Stimulated activated CD8-positive, alpha-beta memory T cell treated with anti-CD3 and anti-CD28 coated beads, Interleukin-7, amount 100 ng/mL, for 4 hours (primary cell): ENCODE measurements at places on chromosomes 4 and X.

GRCh38 chr4:153713866-153714646 is 30.0 kb downstream of the TLR2 start:
- no peak for DNase-seq

- no peak for DNase-seq
Measured at GRCh38 chr4:155011163-155011780, 197.2 kb upstream of the NPY2R start.

GRCh38 chrX:2719774-2720447 is 28.8 kb downstream of the CD99 start:
- DNase-seq = no peak

- no peak for DNase-seq
Measured at GRCh38 chr4:173538148-173538908, 8.3 kb upstream of the HAND2 start.

GRCh38 chrX:65034292-65034667 is 58.0 kb upstream of the ZC4H2 start:
- DNase-seq = no peak

- no peak for DNase-seq
Measured at GRCh38 chr4:184851200-184851541, 25.4 kb upstream of the ACSL1 start.

GRCh38 chr4:177107288-177107921 is 202.3 kb upstream of the NEIL3 start:
- DNase-seq = no peak

- no peak for DNase-seq
Measured at GRCh38 chr4:185773419-185773818, 38.6 kb downstream of the SORBS2 start.

- no peak for DNase-seq
Measured at GRCh38 chr4:5399790-5400421, 308.5 kb downstream of the EVC2 start.

DNA sequence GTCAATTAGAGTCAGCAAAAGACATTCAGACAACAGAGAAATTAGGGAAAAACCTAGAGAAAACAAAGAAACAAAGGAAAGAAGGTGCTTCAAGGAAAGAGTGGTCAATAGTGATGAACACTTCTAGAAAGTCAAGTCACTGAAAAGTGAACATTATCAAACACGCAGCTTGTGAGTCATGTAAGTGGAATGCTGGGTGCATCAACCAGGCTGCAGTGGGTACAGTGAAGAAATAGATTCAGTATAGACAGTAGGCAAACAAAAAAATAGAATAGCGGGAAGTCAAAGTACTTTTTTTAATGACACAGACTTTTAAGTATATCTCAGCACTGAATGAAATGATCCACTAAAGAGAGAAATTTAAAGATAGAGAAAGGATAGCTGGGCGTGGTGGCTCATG is 245.8 kb downstream of the ARHGAP24 start:
- DNase-seq = no peak

DNA sequence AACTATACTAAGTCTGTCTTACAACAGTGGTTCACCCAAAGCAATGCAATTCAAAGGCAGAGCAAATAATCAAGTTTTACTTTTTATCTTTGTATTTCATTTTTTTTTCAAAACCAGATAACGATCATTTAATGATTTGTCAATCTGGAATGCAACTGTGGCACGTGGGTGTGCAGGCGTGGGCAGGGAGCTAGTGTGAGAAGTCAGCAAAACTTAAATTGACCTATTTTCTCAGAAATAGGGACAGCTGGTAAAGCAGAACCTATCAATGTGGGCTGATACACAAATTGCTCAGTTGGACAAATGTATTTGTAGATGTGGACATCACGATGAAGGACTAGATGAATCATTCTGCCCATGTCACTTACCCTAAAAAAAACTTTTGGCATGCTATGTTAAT is 105.6 kb downstream of the CBLL2 start:
- DNase-seq = no peak

DNA sequence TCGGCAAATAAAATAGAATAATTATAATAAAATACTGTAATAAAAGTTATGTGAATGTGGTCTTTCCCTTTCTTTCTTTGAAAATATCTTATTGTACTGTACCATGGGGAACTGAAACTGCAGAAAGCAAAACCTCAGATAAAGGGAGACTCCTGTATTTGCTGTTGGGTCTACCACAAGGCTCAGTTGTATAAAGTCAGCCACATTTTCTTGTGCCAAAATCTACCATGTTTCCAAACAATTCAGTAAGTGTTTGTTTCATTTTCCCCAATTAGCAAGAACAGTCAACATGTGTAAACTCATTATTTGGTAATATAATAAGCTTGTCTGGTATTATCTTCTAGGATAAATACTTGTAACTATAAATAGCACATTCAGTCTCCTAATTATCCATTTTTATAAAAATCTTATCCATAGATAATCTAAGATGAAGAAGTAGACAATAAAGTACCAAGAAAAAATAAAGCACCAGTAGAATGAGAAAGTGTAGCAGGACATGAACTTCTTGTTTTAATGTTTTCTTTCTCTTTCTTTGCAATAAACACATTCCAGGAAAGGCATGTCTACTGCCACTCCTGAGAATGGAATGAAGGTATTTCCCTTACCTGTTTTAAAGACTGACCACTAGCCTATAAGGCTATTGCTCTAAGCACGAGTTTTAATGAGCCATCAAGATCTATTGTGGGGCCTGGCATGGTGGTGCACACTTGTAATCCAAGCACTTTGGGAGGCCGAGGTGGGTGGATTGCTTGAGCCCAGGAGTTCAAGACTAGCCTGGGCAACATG is 15.0 kb upstream of the OTUD4 start:
- no peak for DNase-seq

GRCh38 chr4:125091101-125091500 is 223.7 kb upstream of the FAT4 start:
- no peak for DNase-seq

DNA sequence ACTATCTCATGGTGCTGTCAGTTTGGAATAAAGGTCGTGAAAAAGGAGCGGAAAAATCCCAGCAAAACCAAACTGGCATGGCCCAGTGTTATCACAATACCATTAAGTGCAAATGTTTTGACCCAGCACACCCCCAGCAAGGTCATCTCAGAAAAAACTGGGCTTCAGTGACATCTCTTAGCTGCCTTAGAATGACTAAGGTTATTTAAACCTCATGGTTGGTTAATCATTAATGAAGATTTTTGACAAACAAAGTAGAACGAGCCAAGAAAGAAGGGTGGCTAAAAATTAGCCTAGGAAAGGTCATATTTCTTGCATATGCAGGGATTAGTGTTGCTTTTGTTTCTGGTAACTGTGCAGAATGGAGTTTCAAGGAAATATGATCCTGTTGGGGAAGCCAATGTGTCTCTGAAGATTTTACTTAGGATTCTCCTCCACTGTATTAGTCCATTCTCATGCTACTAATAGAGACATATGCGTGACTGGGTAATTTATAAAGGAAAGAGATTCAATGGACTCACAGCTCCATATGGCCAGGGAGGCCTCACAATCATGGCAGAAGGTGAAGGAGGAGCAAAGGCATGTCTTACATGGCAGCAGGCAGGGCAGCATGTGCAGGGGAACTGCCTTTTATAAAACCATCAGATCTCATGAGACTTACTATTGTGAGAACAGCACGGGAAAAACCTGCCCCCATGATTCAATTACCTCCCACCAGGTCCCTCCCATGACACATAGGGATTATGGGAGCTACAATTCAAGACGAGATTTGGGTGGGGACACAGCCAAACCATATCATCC is 83.5 kb downstream of the CHRNA9 start:
- no peak for DNase-seq

- DNase-seq = no peak
Measured at GRCh38 chrX:147912093-147912801, 528 bp downstream of the FMR1 start.

GRCh38 chr4:114136069-114136468 is 156.6 kb upstream of the ARSJ start:
- no peak for DNase-seq

DNA sequence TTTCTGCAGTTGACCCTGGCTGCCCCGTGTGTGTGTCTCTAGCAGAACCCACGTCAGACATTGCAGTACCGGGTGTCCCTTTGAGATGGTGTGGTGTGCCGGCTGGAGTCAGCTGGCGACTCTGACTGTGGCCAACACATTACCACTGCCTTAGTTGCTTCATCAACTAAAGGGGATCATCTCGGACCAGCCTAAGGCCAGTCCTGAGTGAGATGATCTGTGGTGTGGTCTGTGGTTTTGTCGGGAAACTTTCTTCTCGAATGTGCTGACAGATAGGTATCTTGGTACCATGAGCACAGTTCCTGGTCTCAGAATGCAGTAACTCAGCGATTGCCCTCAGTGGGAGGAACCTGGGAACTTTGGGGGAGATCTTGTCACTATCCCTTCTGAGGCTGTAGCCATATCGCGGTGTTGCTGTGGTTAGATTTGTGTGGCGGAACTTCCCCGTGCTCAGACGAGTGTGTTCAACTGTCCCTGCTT is 15.8 kb downstream of the TBC1D14 start:
- no peak for DNase-seq

DNA sequence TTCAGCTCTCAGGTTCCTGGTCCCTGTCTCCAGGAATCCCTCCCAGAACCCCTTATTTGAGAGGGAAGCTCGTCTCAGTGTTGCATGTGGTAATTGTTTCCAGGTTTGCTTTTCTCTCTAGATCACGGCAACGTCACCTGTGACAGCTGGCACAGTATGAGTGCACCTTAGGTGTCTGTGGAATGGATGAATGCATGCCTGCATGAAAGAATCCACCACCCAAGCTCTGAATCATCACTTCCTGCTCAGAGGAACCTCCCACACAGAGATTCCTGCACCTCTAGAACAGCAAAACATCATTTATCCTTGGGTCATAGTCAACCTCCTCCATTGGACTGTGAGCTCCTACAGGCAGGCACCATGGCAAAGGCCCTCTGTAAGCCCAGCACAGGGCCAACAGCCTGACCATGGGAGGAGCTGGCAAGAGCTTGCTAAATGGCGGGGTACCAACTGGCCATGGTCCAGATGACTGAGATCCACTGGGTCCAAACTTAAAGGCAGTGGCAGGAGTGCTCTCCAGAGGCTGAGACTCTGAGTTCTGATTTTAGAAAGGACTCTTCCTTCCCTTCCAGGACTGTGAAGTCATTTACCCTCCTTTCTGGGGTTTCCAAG is 116.2 kb downstream of the SLC2A9 start:
- DNase-seq = no peak

- no peak for DNase-seq
Measured at GRCh38 chrX:46617906-46618305, 44.3 kb downstream of the CHST7 start.

GRCh38 chrX:44227991-44228390 is 115.5 kb downstream of the EFHC2 start:
- no peak for DNase-seq

- DNase-seq = no peak
Measured at GRCh38 chr4:20623939-20624338, 76.3 kb upstream of the PACRGL start.

GRCh38 chrX:9278475-9279233 is 186.2 kb upstream of the TBL1X start:
- DNase-seq = no peak

- no peak for DNase-seq
Measured at GRCh38 chr4:32148111-32148666, 1428.0 kb downstream of the PCDH7 start.

- DNase-seq = no peak
Measured at GRCh38 chr4:180335566-180335965, 1907.6 kb upstream of the TENM3 start.

GRCh38 chr4:86544310-86544966 is 49.7 kb upstream of the PTPN13 start:
- no peak for DNase-seq

- no peak for DNase-seq
Measured at GRCh38 chrX:109687903-109688302, 45.2 kb downstream of the ACSL4 start.

GRCh38 chrX:54922547-54922946 is 1.9 kb downstream of the TRO start:
- DNase-seq = no peak

- DNase-seq = no peak
Measured at GRCh38 chr4:108118505-108118904, 50.2 kb downstream of the LEF1 start.

- DNase-seq = no peak
Measured at GRCh38 chr4:162010362-162010761, 153.4 kb downstream of the FSTL5 start.

DNA sequence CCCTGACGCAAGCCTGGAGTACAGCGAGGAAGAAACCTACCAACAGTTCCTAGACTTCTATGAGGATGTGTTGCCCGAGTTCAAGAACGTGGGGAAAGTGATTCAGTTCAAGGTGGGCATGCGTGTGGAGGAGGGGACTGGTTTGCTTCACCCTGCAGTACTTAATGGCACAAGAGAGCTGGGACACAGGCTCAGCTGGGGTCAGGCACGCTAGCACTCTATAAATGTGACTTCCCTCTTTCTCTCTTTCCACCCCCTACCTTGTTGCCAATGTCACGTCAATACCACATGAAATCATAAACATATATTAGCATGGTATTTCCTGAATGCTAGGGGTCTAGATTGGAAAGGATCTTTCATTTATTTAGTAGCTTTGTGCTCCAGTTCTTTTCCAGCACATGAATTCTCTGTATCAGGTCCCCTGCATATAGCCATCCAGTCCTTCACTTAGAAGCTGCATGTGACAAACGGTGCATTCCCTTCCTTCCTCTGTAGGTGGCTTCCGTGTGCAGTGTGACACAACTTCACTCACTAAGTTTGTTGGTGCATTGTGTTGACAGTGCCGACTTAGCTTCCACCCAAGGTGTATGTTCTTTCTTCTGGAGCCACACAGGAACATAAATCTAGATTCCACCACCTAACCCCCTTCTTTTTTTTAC is 25.6 kb downstream of the ZRSR2 start:
- no peak for DNase-seq

DNA sequence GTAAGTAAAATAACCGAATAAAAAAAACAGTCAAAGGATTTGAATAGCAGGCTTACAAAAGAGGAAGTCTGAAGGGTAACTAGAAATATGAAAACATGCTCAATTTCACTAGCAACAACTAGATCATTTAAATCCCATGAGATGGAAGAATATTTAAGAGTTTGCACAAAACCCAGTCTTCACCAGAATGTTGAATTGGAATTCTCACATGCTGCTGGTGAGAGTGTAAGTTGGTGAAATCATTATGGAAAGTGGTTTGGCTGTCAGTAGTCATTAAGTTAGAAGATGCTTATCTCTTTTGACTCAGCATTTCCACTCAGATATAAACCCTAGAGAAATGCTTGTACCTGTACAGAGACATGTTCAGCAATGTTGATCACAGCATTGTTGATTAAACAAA is 110.1 kb downstream of the PGRMC2 start:
- DNase-seq = no peak

- DNase-seq = no peak
Measured at GRCh38 chr4:150510176-150510865, 71.6 kb upstream of the MAB21L2 start.

DNA sequence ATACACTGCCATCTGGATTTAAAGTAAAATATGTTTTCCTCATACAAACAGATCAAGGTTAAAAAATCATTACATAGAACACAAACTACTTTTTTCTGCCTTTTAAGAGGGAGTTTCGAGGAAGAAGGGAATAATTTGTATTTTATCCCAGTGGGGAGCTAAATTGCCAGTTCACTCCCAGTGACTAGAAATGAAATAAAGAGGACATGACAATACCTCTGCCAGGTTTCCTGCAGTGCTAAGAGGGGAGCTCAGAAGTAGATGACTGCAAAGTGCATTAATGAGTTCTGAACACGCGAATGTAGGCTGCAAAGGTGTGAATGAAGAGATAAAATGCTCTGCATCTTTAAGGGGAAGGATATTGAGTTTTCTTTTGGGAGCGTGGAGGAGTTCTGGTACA is 69.7 kb downstream of the SRPX start:
- no peak for DNase-seq

GRCh38 chrX:123217077-123217476 is 33.0 kb downstream of the GRIA3 start:
- no peak for DNase-seq
